ELR (cell line): ENCODE measurements at places on chromosomes 6 and 20.

DNA sequence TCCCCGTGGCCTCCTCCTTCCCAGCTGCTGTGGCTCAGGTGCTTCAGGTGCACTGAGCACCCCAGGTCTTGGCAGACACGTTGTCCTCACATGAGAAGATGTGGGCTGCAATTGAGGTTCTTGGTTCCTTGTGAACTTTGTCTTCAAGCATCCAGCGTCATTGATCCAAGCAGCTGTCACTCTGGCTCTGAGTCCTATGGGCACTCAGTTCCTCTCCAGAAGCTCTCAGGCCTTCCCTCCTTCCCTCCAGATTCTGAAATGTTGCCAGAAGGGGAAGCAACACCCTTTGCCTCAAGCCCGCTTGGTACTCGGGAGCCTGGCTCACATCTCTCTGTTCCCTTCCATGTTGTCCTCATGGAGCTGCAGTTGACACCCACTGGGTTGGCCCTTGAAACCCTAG lies 8.4 kb upstream of the MRGBP start:
- DNase-seq, result no peak

GRCh38 chr20:815914-816606 lies 17.5 kb upstream of the FAM110A start:
- DNase-seq, result peak; percentile 68

- no peak for DNase-seq
Observed at GRCh38 chr6:106728296-106728870, 99.0 kb downstream of the QRSL1 start.

- DNase-seq, result no peak
Observed at GRCh38 chr20:2207770-2208097, 88.1 kb upstream of the TGM3 start.

- peak; percentile 90 for DNase-seq
Observed at GRCh38 chr6:157322792-157323254, 496 bp downstream of the TMEM242 start.

- DNase-seq, result no peak
Observed at GRCh38 chr6:161017766-161018564, 26.4 kb downstream of the MAP3K4 start.

DNA sequence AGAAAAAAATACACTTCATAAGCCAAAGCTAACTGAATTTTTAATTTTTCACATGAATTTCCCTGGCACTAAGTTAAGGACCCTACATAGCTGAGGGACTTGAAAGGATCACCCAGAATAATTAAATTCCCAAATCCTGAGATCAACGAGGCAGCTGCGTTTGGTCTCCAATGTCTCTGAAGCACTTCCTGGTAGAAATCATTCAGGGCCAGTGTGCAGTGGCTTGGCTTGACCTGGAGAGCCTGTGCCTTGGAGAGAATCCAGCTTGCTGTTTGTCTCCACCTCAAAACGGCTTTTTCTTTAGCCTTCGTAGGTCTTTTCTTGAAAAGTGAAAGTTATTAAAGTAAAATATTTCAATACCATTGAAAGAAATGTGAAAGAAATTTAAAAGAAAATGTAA lies 92.4 kb downstream of the SMOC2 start:
- no peak for DNase-seq

- peak; percentile 91 for DNase-seq
Observed at GRCh38 chr6:144284783-144285547, at the start of gene UTRN. UTRN (plus strand) TSS chr6:144285335; CDS start chr6:144291829, 6,494 bp downstream.
